ENCODE measurements at places on chromosomes 11 and 22.

- no peak for DNase-seq
Measured at GRCh38 chr11:132032555-132032954, 662.1 kb downstream of the NTM start.

GRCh38 chr11:14672635-14673034, 29.0 kb downstream of the PDE3B start:
- no peak for DNase-seq

DNA sequence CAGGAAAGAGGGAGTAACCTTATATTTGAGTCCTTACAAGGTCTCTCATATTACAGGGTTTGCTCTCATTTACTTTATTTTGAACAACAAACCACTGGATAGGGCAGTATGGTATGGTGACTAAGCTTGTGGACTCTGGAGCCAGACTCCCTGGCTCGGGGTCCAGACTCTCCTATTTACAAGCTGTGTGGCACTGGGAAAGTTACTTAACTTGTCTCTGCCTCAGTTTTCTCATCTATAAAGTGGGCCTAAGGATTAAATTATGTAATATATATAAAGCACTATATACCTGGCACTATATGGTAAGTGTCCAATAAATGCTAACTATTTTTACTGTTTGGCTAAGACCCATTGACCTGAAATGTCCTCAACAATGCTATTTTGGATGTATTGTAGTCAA, 1.7 kb upstream of the DCHS1 start:
- no peak for DNase-seq

GRCh38 chr11:94203070-94203469, 74.4 kb downstream of the PANX1 start:
- no peak for DNase-seq

DNA sequence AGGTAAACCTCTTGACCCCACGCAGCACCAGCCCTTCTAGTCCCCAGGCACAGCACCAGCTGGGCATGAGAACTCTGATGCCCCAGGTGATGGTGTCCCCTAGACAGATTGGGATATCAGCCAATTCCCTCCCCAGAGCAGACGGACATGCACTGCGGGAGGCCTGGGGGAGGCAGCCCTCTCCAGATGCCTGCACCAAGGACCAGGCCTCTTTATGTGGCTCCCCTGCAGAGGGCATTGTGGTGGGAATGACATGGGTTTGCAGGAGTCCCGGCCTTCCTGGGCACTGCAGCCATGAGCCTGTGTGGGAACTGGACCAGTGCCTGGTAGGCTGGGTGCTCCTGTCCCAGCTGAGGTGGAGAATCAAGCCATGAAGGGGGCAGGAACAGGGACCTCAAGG, 25.9 kb downstream of the PPM1F start:
- no peak for DNase-seq

DNA sequence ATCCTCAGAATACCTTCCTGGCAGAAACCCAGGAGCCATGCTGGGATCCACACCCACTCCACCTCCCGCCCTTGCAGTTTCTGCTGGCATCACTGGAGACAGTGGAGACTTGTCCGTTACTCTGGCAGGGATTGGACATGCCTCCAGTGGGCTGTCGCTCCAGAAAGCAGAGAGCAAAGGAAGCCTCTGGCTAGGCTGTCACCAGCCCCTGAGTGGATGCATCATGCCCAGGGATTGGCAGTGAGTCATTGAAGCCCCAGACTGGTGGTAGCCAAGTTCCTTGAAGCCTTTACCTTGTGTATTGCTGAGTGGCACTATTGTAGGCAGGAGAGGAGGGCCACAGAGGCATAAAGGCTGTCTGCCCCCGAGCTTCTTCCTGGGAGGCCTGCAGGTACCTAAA, 34.8 kb upstream of the E2F8 start:
- DNase-seq = no peak

DNA sequence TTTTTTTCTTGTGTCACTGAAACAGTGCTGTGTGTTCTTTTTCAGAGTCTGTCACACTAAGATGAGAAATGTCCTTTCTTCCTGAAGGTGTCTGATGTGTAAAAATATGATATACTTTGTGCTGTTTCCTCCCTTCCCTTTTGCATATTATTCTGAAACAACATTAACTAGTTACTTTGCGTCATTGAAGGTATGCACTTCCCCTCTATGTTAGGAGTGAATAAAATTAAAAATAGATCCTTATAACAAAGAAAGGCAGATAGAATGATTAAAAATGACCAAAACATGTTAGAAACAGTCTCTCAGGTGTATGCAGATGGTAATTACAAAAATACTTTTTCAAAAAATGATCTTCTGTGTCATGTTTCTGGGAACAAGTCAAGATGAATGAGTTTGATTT, 1.6 kb upstream of the RAB30 start:
- DNase-seq = no peak

- DNase-seq = no peak
Measured at GRCh38 chr11:73225851-73226250, 7.8 kb downstream of the P2RY2 start.

DNA sequence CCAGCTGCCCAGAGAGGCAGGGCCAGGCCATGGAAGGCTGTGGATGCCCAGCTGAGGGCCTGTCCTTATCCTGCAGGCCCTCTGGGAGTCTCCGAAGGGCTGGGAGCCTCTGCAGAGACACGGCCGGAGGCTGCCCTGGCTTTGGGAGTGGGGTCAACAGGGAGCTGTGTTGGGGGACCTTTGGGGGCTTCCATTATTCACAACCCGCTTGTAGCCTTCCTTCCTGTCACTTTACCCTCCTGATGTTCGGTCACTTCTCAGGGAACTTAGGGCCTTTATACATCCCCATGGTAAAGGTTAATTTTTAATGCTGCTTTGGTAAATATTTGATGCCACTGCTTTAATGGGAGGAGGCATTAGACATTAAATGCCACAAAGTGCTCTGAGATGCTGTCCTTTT, 44.9 kb downstream of the SHISAL1 start:
- no peak for DNase-seq

GRCh38 chr11:7480113-7480512, 5.2 kb upstream of the OLFML1 start:
- DNase-seq = no peak

DNA sequence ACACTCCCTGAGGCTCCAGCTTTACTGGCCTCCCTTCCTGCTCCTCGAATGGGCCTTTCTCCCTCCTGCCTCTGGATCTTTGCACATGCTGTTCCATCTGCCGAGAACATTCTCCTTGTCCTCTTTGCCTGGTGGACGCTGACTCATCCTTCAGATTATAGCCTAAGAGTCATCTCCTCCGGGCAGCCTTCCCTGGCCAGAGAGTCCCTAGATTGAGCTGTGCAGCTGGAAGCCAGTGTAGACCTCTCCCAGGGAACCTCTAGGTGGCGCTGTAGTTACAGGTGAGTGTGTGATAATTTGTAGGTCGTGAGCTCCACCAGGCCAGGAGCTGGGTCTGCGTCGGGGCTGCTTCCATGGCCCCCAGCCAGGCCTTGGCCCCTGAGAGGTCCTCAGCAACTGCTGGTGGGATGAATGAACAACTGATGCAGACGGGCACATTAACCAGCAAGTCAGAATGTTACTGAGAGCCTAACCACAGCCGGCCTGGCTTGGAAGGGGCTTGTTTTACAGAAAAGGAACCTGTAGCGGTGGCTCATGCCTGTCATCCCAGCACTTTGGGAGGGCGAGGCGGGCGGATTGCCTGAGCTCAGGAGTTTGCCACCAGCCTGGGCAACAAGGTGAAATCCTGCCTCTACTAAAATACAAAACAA, 8.7 kb downstream of the PNPLA5 start:
- DNase-seq = peak; percentile 14

- no peak for DNase-seq
Measured at GRCh38 chr11:35912883-35913624, 30.8 kb upstream of the LDLRAD3 start.

GRCh38 chr11:122758974-122759373, 79.3 kb upstream of the CRTAM start:
- no peak for DNase-seq

DNA sequence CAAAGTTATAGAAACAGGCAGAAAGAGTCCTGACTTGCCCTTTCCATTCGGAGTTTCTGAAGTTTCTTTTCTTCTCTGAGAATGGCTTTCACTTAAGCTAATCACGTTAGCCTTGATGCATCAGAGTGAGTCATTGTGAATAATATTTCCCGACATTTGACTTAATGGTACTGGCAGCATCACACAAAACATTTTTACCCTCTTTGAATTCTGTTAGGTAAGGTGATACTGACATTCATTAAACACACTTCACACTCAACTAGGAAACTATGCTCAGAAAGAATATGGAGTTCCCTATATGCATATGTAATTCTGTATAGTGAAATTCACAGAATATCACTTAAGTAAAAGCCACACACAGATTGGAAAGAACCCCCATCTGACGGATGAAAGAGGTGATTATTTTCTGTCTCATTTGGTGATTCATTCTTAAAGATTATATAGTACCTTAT, 120.8 kb upstream of the ARHGAP20 start:
- no peak for DNase-seq

DNA sequence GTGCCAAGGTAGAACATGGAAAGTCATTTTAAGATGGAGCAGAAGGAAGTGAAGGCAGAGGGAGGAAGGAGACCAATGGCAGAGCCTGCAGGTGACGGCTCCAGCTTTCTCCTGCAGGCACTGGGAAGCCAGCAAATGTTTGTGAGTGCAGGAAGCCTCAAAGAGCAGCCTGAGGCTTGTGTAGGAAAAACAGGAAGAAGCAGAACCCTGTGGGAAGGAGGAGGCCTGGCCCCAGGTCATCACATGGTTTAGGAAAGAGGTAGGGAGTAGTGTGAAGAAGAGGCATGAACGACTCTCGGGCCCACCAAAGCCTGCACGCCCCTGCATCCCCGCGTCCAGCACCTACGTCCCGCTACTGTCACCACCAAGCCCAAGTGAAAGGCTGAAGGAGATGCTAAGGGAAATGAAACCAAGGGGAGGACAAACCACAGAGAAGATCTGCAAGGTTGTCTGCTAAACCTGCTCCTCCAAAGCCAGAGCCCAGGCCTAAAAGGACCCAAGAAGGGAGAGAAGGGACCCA, 151.5 kb downstream of the CHST1 start:
- no peak for DNase-seq

DNA sequence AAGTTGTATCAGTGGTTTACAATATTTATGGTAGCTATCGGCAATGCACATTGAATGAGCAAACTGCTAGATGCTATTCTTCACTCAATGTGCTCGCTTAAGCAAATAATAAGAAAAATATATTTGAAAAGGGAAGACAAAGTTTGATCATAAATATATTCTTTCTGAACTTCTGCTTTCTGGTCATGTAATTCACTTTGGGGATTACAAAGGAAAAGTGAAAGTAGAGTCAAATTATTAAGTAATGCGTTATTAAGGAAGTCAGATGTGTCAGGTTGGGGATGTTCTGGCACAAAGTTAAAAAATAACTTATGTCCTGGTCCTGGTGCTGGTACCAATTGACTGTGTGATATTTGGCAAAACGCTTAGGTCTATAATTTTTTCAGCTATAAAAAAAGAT, 98.0 kb upstream of the TRIM77 start:
- DNase-seq = no peak

DNA sequence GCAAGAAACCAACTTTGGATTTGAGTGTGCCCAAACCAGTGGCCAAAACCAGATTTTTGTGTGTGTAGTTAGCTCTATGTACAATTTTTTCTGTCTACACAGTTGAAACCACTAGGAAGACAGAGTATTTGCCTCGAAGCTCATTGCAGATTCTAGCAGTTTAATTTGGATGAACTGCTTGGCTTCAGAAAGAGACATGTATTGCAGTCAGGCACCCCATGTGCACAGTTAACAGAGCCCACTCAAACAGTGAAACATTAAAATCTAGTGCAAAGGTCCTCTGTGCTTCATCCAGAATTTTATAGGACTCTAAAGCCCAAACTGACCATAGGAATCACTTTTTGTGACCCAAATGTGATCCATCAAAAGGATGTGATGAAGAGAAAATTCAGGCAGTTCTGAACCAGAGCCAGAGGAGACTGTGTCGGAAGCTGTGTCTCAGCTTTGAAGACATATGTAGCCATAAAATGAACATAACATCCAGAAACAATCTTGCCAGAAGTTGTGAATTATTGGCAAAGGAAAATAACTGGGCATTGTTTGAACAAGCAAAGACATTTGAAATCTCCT, 82.7 kb downstream of the PANX1 start:
- no peak for DNase-seq

DNA sequence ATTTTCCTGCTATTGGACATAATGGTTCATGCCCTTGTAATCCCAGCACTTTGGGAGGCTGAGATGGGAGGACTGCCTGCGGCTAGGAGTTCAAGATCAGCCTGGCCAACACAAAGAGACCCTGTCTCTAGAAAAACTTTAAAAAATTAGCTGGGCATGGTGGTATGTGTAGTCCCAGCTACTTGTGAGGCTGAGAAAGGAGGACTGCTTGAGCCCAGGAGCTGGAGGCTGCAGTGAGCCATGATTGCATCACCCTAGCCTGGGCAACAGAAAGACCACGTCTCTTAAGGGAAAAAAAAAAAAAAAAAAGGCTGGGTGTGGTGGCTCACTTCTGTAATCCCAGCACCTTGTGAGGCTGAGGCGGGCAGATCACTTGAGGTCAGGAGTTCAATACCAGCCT, 94.0 kb downstream of the APOL5 start:
- DNase-seq = no peak

DNA sequence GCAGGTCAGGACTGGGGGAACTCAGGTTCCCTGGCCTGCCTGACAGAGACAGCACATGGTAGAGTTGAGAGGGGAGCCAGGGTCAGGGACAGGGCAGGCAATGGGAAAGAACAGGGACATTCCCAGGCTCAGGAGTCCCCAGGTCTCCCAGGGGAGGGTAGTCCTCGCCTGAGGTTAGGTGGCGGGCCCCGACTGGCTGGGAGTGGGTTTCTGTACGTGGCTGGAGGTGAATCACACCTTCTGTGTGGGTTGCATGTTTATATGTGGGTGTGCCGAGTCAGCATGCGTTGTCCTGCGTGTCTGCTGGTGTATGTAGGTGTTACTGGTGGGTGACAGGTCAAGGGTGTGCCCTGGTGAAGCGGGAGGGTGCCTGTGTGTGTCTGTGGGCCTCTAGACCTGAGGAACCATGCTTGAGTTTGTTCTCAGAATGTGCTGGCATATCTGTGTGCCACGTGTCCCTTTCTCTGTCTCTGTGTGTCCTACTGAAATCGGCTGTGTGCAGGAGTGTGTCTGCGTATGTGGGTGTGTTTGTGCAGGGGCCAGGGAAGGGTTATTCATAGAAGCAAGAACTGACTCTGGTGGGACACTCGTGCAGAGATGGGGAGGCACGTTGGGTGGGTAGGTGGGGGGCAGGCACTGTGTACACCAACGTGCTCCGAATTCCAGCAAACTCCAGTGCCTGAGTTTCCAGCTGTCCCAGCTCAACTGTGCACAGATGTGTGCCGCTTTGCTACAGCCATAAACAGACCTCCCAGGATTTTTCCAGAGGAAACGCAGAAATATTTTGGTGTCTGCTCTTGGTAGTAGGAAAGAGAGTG, 23.8 kb upstream of the OAF start:
- DNase-seq = no peak

- no peak for DNase-seq
Measured at GRCh38 chr11:69049490-69049867, 747 bp downstream of the TPCN2 start.

- no peak for DNase-seq
Measured at GRCh38 chr11:119672597-119672996, 56.4 kb downstream of the NECTIN1 start.

- DNase-seq = no peak
Measured at GRCh38 chr22:34814260-34815025, 251.5 kb upstream of the ISX start.

GRCh38 chr11:2219318-2220017, 47.9 kb upstream of the TH start:
- no peak for DNase-seq

GRCh38 chr11:121478226-121478894, 25.6 kb upstream of the SORL1-AS1 start:
- DNase-seq = no peak

Data from nucleus accumbens (tissue), 56 donors.